ENCODE measurements at places on chromosomes 7 and 10.

DNA sequence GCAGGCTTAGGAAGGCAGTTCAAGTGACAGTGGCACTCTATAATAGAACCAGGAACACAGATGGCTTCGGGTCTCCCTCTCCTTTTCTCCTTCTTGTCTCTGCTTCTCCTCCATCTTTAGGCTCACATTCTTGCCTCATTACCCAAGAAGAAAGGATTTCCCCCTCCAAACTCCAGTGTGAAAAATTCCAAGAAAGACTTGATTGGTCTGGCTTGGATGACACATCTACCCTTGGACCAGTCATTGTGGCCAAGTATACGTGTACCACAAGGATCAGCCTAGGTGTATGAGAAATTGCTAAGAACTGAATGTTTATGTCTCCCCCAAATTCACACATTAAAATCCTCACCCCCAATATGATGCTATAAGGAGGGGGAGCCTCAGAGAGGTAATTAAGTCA lies 53.9 kb downstream of the PRTFDC1 start:
- DNase-seq, result peak; percentile 25

DNA sequence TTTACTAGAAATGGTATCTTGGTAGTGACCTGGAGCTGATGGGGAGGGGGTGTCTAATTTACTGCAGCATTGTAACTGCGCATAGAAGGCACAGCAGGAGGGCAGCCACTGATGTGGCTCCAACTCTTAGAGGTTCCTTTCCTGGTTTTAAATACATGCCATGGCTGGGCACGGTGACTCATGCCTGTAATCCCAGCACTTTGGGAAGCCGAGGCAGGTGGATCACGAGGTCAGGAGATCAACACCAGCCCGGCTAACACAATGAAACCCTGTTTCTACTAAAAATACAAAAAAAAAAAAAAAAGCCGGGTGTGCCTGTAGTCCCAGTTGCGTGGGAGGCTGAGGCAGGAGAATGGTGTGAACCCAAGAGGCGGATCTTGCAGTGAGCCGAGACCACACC lies 19.2 kb upstream of the SEC61G start:
- DNase-seq, result no peak

- DNase-seq, result peak; percentile 34
These were observed 32.2 kb upstream of the GARS1 start for GRCh38 chr7:30562498-30562897.

DNA sequence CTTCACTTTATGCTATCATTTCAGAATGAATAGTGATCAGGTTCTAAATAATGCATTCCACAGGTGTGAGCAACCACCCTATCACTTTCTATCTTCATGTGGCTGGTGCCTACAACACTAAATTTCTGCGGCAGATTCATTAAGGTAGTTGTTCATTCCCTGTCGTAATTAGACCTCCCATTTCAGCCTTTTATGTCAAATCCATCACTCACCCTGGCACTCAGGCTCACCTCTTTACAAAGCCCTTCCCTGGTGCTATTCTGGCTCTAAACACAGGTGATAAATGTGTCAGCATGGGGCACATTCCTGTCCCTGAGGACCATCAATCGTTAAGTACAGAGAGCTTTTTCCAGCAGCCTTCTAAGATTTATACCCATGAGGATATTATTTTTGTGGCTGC lies 300.0 kb upstream of the C7orf33 start:
- DNase-seq, result no peak

DNA sequence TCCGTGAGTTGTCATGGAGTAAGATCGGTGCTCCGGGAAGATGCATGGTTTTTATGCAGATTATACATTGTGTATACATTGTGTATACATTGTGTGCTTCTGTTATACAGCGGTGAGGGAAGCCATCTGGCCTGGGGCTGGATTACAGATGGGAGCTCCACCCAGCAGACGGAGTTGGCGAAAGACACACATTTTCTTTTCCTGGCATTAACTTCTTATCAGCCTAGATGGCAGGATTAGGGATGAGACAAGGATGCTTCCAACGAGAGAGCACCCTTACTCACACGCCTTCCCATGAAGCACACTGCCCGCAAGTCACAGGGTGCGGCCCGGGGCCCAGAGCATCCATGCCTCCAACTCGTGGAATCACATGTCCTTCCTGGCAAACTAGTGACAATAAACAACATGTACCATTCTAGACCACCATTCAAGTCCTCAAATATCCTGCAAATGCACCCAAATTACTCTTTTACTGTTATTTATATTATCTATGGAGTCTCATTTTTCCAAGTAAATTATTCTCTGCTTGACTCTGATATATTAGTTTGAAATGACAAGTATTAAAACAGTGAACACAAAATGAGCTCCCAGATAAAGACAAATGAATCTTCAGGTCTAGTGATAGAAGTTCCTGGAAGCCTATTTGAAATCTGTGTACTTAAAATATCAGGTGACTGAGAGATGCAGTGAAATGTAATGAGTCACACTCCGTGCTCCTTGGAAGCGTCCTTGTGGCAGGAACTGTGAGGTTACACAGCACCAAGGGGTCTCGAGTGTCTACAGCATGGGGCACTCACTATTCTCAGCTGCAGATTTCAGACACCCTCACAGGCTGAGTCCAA lies 29.8 kb upstream of the PPP2R2D start:
- no peak for DNase-seq

DNA sequence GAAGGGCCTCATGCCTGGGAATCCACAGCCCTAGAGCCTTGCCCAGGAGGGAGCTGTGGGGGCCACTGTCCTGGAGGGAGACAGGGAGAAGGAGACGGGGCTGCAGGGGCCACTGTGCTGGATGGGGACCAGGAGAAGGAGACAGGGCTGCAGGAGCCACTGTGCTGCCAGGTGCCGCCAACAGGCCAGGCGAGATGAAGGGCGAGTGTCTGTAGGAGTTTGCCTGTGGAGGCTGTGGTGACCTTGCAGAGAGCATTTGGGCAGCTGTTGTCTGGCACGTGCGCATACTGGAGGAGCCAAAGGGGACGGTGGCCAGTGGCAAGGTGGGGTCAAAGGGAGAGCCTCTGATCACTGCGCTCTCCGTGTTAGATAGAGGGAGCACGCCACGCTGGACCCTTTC lies 79.2 kb downstream of the NKX6-2 start:
- no peak for DNase-seq

- peak; percentile 73 for DNase-seq
These were observed 32.5 kb upstream of the BMPER start for GRCh38 chr7:33872870-33873269.

GRCh38 chr10:35172574-35172973 lies 45.9 kb downstream of the CREM start:
- peak; percentile 53 for DNase-seq

GRCh38 chr10:109647627-109648026 lies 275.7 kb downstream of the XPNPEP1 start:
- no peak for DNase-seq

DNA sequence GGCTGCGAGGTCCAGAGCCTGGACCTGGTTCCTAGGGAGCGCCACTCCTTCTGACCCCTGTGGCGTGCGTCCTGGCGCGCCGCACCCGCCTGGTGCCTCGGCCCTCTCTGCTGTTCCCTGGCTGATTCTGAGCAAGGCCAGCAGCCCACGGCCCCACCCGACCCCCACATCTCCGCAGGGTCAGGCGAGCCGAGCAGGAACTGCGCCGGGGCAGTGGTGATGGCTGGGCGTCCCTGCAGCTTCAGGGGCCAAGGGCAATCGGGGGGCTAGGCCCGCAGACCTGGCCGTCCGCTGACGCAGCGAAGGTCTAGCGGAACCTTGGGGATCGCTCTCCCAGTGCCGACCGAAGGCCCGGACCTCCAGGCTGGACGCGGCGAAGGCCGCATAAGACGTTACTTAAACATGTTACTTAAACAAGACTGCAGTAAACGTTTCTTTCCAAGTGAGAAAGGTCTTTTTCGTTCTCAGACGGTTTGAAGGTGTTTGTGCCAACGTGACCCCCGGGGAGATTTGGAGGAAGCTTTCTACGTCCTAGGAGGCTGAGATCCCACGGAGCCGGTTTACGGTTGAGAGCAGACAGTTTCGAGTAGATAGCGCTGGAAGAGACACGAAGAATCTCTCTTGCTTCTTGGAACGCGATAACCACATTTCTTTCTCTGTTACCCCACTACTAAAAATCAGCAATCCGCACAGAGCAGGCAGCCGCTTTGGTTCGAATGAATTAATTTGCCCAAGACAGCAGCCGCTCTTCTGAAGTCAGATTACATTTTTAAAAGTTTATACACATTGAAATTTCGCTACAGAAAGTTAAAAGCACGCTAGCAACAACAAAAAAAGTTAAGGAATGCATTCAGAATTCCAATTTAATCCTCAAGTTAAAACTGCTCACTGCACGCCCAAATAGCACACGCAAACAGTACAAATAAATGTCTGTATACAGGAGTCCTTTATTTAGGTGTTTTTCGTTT lies 4.9 kb upstream of the NKX2-3 start:
- no peak for DNase-seq

GRCh38 chr10:104020020-104020419 lies 53.1 kb downstream of the SLK start:
- no peak for DNase-seq

DNA sequence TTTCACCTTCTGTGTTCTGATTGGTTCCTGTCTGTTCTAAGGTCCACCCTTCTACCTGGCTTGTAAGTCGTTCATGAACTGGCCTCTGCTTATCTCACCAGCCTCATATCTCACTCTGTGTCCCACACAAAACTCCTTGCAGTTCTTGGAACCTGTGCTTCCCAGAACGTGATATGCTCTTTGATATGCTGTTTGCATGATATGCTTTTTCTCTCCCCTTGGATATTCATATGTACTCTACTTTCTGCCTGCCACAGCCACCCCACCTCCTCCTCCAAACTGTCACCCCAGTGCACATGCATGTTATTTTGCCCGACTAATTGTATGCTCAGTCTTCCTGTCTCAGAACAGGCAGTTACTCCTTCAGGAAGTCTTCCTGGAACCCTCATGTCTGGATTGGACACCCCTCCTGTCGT lies 1.9 kb upstream of the ITPRIP start:
- no peak for DNase-seq

DNA sequence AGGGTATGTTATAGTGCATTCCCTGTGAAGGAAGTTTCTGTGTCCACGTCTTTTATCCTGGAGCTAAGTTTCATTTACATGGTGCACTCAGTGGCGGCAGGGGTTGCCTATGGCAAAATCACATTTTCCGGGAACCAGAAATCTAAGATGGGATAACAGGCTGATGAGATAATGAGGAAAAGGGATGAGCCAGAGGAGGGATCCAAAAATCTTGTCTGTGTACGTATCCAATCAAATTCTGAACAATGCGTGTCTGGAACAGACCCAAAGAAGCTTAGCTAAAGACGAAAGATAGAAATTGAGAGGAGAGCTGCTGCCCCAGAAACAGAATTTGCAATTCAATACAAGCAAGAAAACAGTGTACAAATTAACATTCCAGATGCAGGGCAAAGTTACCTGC lies 16.1 kb downstream of the LANCL2 start:
- DNase-seq, result no peak

- DNase-seq, result no peak
These were observed 72.6 kb upstream of the ZMIZ1 start for GRCh38 chr10:78995987-78996791.

DNA sequence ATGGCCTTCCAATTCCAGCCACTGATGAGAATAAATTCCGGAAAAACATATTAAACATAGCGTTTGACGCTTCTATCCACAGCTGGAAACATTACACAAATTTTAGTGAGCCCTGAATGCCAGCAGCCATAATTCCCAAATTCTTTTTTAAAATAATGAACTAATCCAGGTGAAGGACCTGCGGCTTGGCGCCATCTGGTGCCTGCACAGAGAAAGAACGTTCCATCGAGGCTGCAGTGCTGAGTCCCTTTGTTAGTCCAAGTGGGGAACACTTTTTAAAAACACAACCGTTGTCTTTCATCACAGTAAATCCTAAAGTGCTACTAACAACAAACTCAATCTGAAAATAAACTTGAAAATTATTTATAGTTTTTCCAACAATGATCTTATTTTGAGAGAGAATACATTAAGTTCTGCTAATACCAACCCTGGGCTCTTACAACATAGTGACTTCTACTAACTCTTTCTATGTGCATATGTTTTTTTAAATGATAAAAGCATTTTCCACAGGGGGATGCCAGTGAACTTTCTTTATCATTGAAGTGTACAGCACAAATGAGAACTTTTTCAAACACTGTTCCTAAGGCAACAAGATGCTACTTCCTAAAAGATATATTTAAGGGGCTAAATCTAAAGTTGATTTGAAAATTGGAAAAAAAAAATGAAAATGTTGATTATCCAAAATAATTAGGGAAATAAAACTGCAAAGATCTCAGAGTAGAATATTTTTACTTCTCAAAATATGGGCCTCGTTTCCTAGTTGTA lies 166.9 kb upstream of the RNF32 start:
- DNase-seq, result peak; percentile 3
